ENCODE measurements at places on chromosomes 12 and 14.
A peak's percentile ranks its signal among the peaks of the same experiment; 100 is the strongest.

DNA sequence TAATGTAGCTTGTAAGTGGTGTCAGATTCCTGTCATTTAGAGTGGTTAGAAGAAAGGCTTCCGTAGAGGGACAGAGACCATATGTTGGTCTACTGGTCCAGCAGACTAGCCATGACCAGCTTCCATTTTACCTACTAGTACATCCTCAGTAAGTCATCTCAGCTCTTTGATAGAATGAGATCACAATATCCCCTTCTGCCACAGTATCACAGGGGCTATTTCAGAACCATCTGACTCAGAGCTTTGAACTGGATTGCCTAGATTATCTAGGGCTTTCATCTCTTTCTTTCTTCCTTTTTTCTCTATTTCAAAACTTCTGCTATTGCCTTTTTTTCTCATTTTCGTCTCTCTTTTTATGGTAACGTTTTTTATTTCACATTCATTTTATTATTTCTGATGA lies 4.7 kb downstream of the ZDHHC17 start:
- no peak for DNase-seq

DNA sequence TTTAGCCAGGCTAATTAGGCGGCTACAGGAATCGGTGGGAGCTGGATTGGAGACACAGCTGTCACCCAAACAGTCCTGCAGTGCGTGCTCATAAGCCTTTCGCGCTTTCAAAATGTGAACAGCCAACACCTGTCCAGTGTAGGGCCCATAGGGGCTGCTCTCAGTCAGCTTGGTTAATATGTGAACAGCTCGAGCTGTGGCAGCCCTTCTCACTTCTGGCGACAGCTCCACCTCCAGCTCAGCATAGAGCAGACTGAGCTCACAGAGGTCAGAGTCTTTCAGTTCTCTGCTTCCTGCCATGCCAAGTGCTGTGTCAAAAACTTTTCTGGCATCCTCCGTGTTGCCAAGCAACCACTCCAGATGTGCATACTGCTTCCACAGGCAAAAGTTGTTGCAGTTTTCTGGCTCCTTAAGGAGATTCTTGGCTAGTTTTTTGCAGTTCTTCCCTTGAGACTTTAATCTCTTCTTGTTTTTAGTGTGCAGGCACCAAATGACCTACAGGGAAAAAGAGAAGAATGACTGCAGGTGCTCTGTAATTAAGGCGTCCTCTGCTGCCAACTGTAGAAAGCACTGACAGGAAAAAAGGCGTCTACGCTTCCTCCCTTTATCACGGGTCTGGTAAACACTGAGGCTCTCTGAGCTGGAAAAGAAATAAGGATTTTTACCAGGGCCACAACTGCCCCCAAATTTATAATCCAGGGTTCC lies 32.5 kb downstream of the PSMC1 start:
- no peak for DNase-seq

- no peak for DNase-seq
Observed at GRCh38 chr12:57215668-57216013, 953 bp upstream of the NXPH4 start.

DNA sequence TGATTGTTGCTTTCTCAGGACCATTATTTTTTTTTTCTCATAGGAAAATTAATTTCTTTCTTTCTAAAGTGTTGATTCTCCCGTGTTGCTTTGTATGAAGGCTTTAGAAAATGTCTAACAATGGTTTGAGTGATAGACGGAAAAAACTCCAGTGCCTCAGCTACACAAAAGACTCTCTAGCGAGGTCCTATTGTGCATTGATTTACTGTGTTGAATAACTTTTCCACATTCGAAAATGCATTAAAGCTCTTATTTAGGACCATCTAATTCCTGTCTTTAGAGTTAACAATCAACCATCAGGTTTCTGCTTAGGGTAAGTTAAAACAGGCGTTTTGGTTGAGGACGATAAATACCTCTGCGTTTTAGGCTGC lies 99.6 kb downstream of the PTPN11 start:
- no peak for DNase-seq

DNA sequence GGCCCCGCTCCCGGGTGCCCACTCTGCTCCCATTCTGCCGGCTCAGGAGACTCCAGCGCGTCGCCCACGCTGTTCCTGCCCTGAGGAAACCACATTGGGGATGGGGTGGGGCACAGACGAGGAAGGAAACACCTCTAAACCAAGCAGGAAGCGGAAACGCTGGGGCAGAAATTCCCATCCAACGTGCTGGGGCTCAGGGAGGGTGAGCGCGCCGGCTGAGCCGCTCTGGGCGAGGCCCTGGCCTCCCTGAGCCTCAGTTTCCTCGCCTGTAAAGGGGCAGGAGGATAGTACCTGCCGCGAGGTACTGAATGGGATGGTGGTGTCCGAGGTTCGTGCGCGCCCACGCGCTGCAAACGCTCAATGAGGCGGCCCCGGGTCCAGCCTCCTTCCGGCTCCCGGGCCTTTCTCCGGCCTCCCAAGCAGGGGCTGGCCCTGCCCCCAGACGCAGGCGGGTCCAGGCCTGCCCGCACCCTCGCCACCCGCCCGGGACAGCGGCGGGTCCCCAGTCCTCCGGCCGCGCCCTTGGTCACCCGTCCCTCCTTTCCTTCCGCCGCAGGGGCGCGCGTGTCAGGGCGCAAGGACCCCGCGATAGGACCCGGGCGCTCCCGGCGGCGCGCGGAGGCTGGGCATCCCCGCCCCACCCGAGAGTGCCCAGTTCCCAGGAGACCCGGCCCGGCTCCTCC lies 673 bp downstream of the BEGAIN start:
- no peak for DNase-seq

- no peak for DNase-seq
Observed at GRCh38 chr12:65823513-65824375, 539 bp upstream of the HMGA2 start.

DNA sequence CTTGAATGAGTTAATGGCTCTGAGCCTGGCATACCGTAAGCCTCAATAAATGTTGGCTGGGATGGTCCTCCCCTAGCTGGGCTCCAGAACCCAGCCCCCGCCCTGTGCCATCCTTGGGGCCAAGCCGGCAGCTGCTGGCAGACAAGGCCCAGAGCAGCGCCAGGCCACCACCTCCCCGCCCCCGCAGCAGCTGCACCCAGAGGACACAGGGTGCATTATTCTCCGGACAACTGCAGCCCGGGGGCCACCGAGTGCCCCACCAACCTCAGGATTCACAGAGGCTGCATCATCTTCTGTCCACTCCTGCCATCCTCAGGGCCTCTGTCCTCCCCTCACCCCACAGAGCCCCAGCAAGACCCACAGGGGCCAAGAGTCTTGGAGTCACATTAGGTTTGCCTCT lies 92.7 kb downstream of the NCOR2 start:
- DNase-seq, result peak; percentile 83

GRCh38 chr14:97058074-97058467 lies 260.9 kb downstream of the VRK1 start:
- DNase-seq, result no peak

DNA sequence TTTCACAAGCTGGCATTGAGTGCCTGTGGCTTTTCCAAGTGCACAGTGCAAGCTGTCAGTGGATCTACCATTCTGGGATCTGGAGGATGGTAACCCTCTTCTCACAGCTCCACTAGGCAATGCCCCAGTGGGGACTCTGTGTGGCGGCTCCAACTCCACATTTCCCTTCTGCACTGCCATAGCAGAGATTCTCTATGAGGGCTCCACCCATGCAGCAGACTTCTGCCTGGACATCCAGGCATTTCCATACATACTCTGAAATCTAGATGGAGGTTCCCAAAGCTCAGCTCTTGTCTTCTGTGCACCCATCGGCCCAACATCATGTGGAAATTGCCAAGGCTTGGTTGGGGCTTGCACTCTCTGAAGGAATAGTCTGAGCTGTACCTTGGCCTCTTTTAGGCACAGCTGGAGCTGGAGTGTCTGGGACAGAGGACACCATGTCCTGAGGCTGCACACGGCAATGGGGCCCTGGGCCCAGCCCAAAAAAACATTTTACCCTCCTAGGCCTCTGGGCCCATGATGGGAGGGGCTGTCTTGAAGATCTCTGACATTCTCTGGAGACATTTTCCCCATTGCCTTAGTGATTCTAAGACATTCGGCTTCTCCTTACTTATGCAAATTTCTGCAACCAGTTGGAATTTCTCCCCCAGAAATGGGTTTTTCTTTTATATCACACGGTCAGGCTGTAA lies 313.3 kb upstream of the SFSWAP start:
- DNase-seq, result no peak

DNA sequence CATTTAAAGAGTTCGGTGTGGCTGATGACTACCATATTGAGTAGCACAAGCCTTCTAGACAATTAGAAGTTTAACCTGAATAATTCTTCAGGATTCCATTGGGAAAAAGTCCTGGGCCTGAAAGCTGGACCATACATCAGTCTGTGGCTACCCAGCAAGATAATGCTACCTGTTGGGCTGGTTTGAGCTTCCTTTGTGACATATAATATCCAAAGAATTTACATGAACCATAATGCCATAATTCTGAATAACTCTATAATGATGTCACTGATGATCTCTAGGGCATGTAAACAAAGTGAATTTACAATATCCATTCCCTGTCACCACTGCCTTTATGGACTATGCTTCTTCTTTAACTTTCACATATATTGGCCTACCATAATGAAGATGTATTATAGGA lies 3.8 kb upstream of the YBX3 start:
- DNase-seq, result no peak

DNA sequence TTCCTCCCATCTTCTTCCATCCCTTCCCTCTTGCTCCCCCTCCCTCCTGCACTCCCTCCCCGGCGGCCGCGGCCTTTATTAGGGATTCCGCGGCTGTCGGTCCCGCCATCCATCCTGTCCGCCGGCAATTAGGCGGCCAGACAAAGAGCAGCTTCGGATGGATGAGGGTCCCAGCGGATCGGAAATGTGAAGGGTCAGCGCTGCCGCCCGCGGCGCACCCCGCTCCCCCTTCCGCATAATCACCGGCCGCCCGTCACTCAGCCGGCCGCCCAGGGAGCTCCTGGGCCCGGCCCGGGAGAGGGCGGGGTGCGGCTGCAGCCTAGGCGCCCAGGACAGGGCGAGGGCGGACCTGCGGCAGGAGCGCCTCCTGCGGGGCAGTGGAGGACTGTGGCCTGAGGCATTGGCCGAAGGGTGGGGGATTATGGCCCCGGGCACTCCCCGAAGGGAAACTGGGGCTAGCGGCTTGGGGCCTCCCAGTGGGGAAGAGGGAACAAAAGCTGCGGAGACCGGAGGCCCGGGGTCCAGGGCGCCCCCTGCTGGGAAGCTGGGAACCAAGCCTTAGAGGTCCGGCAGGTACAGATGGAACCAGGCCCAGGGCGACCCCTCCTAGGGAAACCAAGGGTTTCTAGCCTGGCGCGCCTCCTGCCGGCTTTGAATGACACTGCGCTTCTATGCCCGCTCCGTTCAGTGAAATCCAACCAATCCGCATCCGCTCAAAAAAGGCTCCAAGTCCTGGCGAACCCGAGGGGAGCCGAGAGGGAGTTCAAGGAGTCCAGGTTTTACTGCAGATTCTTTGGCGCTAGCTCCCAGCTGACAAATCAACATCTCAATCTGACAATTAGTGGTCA lies 4.4 kb upstream of the DNAJC22 start:
- DNase-seq, result peak; percentile 33

- DNase-seq, result no peak
Observed at GRCh38 chr12:76927170-76927784, 48.5 kb upstream of the CSRP2 start.

GRCh38 chr14:104444159-104445030 lies 135.2 kb upstream of the C14orf180 start:
- DNase-seq, result no peak

DNA sequence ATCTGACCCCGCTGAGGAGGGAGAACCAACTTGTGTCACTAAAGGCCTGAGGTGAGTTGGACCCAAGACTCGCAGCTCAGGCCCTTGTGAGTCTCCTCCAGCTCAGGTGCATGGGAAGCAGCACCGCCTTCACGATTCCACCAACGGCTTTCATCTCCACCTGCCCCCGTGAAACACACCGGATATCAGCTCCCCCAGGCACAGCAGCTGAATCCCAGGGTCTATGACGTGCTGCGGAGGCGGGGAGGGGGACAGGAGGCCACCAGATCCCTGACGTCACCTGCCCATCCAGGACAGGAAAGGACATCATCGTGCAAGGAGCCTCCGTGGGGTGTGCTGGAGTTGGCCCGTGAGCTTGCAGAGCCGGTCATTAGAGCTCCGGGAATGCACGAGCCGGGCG lies 18.5 kb upstream of the SFSWAP start:
- no peak for DNase-seq

GRCh38 chr14:49250109-49250508 lies 336.1 kb downstream of the RPS29 start:
- DNase-seq, result no peak

- no peak for DNase-seq
Observed at GRCh38 chr12:56103823-56104108, 593 bp upstream of the PA2G4 start.

DNA sequence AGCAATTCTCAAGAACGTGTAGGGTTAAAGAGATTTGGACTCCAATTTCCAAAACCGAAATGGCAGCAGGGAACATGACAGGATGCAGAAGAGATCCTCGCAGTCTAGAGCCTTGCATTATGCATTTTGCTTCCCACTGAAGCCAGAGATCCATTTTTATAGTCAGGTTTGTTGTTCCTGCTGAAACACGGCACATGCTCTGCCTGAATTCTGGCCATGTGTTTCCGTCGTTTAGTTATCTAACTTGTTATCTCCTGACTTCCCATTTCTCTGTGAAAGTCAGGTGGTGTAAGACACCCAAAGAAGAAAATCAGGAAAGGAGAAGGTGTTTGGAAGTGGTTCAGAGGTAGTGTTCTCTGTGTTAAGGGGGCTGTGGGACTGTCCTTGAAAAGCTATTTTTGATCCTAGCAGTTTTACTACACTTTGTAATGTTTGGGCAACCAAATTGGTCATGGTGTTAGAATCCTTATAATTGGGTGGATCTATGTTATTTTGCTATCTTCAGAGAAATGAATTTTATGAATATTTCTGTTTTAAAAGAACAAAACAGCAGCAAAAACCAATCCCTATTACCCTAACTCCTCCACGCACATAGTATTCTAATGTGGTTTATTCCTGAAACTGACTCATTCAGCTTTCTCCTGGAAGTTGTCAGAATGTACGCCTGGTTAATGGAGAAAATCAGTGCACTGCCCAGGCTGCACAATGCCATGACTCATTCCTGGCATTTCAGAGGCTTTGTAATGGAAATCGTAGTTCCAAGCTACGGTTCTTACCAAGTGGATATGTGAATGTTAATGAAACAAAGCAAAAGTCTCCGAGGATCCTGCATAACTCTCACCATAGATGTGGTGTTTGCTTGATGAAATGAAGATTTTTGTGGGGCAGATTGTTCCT lies 110.1 kb downstream of the SAMD4A start:
- peak; percentile 38 for DNase-seq

DNA sequence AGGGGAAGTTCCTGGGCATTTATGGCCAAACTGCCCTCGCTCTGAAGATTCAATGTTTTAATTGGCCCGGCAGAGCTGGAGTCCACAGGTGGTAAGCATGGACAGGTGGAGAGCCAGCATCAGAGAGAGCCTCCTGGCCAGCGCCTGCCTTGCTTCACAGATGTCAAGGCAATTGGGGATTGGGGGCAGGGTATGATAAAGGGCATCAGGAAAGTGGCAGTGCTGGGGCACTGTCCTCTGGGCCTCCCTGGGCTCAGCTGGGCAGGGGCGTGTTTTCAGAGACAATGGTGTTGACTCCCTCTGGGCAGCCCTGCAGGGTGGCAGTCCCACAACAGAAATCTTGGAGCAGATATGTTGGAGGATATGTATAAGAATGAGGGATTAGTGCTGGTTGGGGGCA lies 237.3 kb downstream of the CACNA1C start:
- DNase-seq, result no peak
